Cortex of kidney (tissue), 1 donor: ENCODE measurements at places on chromosomes 13 and 19.

DNA sequence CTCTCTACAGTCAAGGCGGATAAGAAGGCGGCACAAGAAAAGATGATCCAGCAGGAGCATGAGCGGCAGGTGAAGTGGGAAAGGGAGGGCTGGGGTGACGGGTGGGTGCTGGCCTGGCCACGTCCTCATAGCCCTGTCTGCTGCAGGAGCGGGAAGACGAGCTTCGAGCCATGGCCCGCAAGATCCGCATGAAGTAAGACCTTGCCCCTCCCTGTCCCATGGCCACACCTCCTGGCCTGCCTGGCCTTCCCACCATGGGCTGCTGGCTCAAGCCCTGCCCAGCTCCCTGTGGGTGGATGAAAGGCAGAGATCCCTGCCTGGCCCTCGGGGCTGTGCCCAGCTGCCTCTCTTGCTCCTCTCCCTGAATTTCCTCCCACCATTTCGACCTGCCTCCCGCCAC lies 7.2 kb downstream of the ZNF296 start:
- DNase-seq: no peak

GRCh38 chr19:28543244-28543776 lies 669.6 kb downstream of the UQCRFS1 start:
- no peak for DNase-seq

GRCh38 chr19:21838646-21839045 lies 2.7 kb upstream of the ZNF43 start:
- DNase-seq: no peak

GRCh38 chr19:5037936-5038335 lies 69.0 kb downstream of the KDM4B start:
- no peak for DNase-seq

- no peak for DNase-seq
These were observed 14.6 kb downstream of the FRY start for GRCh38 chr13:32045982-32046785.

DNA sequence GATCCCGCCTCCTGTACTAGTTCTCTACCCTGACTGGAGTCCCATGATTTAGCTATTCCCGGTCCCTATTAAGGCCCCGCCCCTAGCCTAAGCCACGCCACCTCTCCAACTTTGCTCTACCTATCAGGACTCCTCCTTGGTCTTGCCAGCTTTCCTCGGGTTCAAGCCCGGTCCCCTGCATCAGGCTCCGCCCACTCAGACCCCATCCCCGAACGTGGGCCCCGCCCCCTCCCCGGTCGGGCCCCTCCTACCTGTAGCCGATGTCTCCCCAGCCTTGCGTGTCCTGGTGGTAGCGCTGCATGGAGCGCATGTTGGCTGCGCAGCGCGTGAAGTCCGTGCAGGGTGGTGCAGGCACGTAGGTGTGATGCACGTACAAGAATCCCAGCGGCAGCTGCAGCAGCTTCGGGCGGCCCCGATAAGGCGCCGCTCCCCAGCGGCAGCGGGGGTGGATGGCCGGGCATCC lies 7.3 kb upstream of the RASAL3 start:
- DNase-seq: no peak

GRCh38 chr19:18446811-18447359 lies 9.0 kb upstream of the ISYNA1 start:
- no peak for DNase-seq

DNA sequence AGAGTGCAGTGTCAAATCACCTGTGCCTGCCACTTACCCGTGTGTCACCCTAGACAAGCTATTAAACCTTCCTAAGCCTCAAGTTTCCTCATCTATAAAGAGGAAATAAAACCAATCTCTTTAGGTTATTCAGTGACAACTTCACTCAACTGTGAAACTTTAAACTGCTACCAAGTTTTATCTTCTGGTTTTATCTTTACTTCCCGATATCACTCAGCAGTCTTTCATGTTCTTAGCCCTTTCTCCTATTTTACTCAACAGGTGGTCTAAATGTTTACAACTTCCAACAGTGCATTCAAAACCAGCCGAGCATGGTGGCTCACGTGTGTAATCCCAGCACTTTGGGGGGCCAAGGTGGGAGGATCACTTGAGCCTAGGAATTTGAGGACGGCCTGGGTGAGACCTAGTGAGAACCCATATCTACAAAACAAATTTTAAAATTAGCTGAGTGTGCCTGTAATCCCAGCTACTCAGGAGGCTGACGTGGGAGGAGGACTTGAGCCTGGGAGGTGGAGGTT lies 59.6 kb downstream of the GPALPP1 start:
- DNase-seq: no peak

- DNase-seq: no peak
These were observed 739.1 kb downstream of the GPC5 start for GRCh38 chr13:92137520-92137919.

DNA sequence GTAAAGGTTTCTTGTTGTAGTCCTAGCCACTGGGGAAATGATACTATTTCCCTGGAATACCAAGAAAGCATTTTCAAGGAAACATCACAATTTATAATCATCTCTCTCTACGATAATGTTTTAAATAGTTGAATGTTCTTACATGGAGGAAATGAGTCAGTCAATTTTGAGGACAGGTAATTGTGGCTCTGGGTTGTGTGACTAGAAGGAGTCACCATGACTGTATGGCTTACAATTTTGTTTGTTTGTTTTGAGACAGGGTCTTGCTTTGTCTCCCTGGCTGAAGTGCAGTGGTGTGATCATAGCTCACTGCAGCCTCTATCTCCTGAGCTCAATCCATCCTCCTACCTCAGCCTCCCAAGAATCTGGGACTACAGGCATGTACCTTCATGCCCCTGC lies 47.4 kb downstream of the COG3 start:
- DNase-seq: no peak

- DNase-seq: no peak
These were observed 8.6 kb downstream of the CRLF1 start for GRCh38 chr19:18597809-18598660.

GRCh38 chr13:26485288-26485687 lies 72.2 kb upstream of the WASF3 start:
- DNase-seq: no peak

DNA sequence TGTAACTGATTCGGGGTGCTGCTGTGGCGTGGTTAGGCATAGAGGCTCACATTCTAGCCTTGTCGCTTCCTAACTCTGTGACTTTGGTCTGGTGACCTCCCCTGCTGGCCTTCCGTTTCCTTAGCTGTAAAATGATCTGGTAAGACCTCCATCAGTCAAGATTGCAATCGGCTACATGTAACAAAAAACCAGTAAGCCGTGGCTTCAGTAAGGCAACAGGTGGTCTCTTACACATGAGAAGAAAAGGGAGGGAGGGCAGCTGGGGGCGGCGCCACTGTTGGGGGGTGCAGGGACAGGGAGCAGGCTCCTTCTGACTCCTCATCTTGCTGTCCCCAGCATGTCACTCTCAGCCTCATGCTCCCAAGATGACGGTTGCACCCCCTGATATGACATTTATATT lies 148.0 kb downstream of the SIPA1L3 start:
- DNase-seq: no peak

GRCh38 chr13:33636243-33636642 lies 181.7 kb upstream of the RFC3 start:
- no peak for DNase-seq

GRCh38 chr13:32642316-32642715 lies 56.1 kb downstream of the PDS5B start:
- DNase-seq: no peak

- no peak for DNase-seq
These were observed 4.6 kb downstream of the PPP5C start for GRCh38 chr19:46351241-46352041.

DNA sequence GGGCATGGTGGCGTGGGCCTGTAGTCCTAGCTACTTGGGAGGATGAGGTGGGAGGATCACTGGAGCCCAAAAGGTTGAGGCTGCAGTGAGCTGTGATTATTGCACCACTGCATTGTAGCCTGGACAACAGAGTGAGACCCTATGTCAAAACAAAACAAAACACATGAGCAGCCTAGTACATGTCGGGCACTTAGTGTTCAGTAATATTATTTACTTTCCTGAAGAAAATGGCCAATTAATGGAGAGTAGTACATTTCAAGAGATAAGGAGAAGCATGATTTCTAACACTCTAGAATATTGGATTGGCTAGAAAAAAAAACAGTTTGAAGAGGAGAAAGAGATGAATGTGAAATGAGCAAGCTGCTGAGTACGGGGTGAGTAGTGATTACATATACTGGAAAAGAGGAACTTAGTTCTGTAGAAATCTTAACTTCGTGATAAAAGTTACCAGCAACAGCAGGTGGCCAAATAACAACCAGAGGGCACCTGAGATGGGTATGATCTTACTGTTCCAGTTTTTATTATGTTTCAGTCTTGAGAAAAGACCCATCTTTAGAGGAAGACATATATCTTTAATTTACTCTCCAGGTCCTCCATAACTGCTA lies 36.2 kb downstream of the SPATA13 start:
- no peak for DNase-seq

DNA sequence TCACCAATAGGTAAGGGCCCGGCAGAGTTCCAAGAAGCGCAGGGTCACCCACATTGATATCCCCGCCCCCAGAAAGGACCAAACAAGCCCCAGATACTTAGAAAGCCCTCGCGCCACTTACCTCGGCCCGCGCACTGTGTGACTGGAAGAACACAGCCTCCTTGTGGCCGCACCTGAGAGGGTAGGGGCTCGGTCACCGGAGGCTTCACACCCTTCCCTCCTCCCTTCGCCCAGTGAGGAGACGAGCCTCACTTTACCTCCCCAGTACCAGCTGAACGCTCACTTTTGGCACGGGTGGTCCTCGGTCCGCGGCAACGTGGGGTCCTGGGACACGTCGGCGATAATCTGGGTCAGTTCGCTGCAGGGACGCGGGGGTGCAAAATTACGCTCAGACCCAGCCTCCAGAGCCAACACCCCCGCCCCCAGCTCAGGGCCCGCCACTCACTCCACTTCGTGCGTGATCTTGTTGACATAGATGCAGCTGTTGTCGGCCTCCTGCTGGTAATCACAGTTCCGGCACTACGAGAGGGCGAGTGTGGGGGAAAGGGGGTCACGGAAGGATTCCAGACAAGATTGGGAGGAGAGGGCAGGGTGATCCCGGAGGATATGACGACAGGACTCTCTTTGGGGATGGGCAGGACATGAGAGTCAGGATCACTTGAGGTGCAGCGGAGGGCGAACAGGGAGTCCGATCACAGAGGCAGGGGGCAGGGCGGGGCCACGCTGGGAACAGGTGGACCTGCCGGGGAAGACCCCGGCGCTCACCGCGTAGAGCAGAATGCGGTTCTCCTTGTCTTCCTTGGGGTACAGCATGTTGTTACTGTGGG lies 568 bp downstream of the POLR2I start:
- no peak for DNase-seq

- DNase-seq: no peak
These were observed 3.8 kb downstream of the RAB20 start for GRCh38 chr13:110557610-110558305.

GRCh38 chr19:17536955-17537354 lies 18.5 kb upstream of the COLGALT1 start:
- DNase-seq: no peak

GRCh38 chr13:41008349-41008980 lies 10.7 kb downstream of the ELF1 start:
- DNase-seq: no peak

- DNase-seq: no peak
These were observed 536 bp downstream of the FAM32A start for GRCh38 chr19:16185768-16186123.

DNA sequence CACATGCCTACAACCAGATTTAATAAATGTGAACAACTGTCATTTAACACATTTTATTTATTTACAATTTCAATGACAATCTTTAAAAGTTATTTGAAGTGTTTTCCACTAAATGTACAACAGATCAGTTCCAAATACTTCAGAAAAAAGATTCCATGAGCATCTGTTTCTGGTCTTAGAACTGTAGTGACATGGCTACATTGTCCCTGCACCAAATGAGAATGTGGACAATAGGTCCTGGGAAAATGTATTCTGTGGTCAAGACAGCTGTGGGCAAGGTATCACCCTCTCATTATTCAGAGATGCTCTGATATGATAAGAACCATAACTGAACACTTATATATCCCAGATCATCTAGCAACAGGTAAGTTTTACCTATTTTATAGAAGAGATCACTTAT lies 43.7 kb downstream of the ELF1 start:
- DNase-seq: no peak

DNA sequence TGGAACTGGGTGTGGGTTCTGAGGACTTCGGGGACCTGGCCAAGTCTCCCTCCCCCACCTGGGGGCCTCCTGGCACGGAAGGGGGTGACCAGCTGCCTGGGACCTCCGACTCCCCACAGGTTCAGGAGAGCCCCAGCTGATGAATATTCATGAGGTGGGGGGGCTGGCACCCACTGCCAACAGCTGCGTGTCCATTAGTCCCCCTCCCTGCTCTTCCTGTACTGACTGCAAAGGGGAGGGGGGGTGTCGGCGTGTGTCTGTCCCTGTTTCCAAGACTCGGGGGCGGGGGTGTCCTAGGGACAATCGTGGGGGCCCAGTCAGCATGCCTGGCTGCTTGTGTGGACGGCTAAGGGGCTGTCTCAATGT lies 10.6 kb upstream of the NFIX start:
- DNase-seq: no peak

DNA sequence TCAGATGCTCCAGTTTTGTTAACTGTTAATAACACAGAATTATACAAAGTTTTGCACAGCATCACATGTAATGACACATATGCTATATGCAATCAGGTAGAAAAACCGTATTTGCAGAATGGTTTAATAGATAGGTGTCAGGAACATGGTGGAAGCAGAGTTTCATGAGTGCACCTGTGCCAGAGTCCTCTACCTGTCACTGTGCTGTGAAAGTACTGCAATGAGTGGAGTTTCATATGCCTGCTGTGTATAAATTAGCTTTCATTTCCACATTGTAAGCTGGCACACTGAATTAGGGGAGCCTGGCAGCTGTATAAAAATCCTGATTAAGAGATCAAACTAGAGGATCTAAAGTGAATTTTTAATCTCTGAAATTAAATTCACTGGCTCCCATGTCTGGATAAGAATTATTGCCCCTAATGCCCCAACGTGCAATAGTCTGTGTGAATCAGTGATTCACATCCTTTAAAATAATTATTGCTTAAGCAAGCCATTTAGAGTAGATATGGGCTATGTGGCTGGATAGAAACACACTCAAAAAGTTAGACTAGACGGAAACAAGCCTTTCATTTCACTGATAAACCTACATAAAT lies 8.5 kb upstream of the EEF1AKMT1 start:
- no peak for DNase-seq

- DNase-seq: no peak
These were observed 133.0 kb downstream of the URI1 start for GRCh38 chr19:30074741-30075715.

- no peak for DNase-seq
These were observed 8.8 kb downstream of the DAZAP1 start for GRCh38 chr19:1416014-1416841.

GRCh38 chr19:21084343-21084742 lies 2.3 kb downstream of the ZNF714 start:
- DNase-seq: no peak

DNA sequence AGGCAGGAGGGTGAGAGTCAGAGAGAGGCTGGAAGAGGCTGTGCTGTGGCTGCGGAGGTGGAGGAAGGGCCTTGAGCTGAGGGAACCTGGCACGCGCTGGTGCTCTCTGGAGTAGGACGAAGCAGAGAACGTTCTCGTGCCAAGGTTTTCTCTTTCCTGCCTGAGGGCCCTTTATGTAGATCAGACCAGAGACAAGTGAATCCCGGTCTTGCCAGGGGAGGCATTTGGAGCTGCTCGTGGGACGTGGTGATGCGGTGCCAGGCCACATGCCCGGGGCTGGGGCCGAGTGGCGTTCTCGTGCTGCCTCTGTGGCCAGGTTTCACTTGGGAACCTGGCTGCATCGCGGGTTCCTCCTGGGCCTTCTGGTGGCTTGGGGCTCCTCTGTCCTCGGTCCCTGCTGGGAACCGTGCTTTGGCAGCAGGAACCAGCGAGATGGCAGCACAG lies 54.2 kb downstream of the KDM4B start:
- no peak for DNase-seq
